ENCODE measurements at places on chromosomes 2 and 18.

GRCh38 chr2:200348897-200349563 is 42.5 kb downstream of the SPATS2L start:
- DNase-seq, result no peak

DNA sequence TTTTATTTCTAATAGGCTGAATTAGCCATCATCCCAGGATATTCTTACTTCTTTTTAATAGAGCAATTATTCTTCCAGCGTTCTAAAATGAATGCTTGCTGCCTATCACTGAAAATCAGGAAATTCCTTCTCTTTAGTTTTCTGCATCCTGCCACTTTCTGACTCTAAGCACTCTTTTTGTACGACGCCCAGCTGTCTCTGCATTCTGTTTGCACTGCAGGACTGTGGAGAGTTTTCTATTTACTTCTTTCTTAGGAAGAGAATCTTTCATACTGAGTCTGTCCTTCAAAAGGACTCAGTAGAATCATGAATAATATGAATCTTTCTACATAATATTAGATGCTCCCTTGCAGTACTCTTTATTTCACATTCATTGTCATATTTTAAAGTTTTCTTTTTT is 360.4 kb upstream of the DSEL start:
- DNase-seq, result no peak

GRCh38 chr18:6427286-6427685 is 12.6 kb upstream of the L3MBTL4 start:
- DNase-seq, result no peak

DNA sequence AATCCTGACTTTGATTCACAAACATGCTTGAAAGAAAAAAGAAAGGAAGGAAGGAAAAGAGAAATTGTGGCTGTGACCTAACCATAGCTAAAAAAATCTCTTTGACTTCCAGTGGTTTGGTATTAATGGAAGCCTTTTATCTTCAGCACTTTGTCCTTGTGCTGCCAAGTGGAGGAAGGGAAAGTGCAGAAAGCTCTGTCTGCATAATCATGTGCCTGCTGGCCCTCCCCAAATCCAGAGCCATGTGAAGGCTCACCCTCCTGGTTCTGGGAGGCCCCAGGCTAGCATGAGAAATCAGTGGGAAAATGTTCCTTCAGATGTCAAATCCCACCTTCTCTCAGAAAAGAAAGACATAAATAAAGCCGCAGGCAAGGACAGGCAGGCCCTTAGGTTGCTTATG is 48.3 kb upstream of the BMPR2 start:
- DNase-seq, result no peak

DNA sequence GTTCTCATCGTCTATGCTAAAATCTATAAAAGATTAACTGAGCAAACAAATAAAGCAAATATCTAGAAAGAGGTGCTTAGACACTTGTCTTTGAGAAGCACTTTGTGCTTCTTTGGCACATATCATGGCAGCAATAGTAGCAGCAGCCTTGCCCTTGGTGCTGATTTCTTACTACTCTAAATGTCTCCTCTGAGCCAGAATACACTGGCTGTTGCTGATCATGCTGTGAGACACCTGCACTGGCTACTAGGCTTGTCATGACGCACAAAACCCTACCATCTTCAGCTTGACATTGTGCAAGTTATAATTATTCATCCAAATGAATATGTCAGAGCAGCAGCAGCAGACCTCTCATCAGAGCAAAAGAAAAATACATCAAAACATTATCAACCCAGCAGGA is 46.7 kb downstream of the FANCL start:
- DNase-seq, result no peak

- DNase-seq, result no peak
Measured at GRCh38 chr18:4987452-4988405, 209.3 kb downstream of the AKAIN1 start.

- DNase-seq, result no peak
Measured at GRCh38 chr2:177318613-177319012, 54.1 kb upstream of the NFE2L2 start.

- no peak for DNase-seq
Measured at GRCh38 chr2:101830555-101830954, 133.0 kb downstream of the MAP4K4 start.

DNA sequence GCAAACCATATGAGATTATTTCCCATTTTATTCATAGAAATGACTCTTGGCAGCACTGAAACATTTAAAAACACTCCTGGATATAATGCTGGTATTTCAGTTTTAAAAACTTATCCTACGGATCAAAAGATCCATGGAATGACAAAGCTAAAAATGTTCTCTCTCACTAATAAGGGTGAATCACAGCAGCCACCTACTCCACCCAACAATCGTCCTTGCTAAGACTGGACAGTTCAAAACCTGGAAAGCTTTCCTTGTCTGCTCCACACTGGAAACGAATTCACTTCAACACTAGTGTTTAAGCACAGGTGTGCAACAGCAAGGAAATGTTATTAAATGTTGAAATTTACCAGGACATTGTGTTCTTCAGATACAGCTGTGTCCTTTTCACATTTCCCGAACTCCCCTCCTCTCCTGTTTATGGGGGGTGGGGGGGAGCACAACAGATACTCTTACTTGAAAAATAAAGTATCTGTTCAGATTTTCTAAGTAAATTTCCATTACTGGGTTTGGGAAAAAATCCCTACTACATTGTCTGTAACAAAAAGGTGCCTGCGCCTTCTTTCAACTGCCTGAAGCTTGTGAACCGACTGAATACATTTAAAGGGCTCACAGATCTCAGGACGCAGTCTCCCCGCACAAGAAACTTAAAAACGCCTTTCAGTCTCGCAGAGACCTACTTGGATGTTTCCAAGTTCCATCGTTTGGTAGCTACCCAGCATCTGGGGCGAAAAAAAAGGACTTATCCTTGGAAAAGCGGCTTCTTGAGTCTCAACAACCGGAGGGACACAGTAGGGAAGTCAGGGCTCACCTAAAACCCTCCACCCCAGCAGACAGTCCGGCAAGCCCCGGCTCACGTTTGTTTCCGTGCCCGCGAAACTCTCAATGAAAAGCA is 1.3 kb downstream of the YWHAQ start:
- DNase-seq, result no peak

GRCh38 chr2:220847006-220847405 is 725.1 kb downstream of the EPHA4 start:
- no peak for DNase-seq

- no peak for DNase-seq
Measured at GRCh38 chr18:48777744-48778116, 173.0 kb downstream of the SMAD7 start.

DNA sequence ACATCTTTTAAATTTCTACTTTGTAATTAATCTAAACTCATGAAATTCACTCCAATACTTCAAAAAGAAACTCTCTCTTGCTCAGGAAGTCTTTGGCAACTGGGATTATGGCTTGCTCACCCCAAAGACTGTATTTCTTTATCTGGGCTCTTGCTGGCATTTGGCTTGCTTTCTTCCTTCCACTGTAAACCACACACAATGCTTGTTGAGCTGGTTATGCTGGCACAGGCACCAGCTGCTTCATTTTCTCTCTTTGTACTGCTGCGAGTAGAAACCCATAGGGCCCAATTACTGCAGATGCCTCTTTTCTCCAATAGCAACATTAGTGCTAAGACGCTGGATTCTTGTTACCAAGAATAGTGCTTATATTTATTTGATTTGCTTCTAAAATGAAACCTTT is 51.4 kb downstream of the SLC38A11 start:
- no peak for DNase-seq

- no peak for DNase-seq
Measured at GRCh38 chr2:197908990-197909776, 104.8 kb downstream of the PLCL1 start.

DNA sequence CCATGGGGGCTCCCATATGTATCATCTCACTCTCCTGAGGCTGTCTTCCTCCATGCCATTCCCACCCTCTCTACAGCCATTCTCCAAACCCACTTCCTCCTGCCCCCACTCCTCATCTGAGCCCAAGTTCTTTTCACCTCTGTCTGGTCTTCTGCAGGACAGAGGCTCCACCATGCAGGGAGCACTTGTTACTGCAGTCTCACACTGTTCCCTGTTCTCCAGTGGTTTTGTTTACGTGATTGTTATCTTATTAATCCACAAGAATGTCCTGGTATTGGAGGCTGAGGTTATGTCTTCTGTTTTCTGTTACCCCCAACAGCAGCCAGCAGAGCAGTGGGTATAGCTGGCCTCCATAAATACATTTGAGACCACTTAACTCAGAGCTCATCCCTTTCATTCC is 51.4 kb downstream of the PAX8 start:
- DNase-seq, result no peak

GRCh38 chr2:18800240-18800971 is 211.0 kb upstream of the NT5C1B start:
- no peak for DNase-seq

DNA sequence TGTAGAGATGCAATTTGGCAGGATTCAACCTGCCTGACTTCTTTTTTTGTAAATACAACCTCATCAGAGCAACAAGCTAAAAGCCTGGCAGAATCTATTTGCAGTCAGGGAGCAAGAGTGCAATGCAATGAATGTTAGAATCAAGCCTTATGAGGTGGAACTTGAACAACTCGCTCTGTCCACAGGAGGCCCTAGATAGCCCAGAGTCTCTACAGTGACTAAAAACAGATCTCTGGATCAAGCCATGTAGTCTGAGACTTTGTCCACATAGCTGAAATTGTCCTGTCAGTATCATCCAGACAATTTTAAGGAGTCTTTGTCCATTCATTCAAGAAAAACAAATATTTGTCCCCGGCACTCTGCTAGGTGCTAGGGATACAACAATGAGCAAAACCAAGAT is 32.0 kb upstream of the CDK5R2 start:
- DNase-seq, result no peak

DNA sequence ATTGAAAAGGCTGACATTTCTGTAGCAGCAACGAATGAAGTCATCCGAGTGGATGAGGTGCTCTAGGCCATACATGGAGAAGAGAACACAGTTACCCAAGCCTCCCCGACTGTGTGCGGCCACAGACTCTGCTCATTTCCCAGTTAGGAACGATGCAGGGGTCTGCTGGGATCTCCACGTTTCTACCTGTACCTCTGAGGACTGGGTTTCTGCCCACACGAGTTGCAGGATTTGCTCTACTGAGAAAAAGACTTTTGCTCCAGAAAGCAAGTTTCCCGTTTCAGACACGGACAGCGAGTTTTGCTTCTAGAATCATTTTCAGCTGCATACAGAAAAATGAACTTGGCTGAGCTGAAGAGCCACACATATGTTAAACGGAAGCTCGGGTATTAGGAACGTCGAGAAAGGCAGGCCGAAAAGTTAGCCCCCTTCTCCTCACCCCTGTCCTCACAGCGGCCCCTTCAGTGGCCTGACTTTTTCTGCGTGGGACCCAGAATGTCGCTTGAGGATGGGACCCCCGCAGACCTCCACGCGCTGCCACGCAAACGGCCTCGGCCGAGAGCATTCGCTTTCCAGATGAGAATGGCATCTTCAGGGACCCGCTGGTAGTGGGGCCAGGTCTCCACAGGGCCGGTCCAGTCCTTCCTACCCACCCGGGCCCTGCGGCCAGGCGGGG is 582 bp upstream of the RAB31 start:
- DNase-seq, result no peak

DNA sequence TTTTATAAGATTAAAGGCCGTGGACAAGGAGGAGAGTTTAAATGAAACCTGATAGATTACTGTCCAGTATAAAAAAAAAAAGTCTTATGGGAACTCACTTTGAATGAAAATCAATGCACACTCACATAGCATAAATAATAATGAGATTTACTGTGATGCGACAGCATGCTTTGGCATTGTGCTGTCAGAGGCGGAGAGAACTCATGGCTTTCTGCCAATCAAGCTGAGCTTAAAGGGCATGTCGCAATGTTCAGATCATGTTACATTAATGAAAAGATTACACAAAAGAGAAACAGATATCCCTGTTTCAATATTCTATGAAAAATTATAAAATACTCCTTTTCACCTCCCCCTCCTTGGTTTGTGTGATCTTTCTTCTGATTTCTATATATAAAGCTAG is 310.8 kb downstream of the ERBB4 start:
- no peak for DNase-seq

DNA sequence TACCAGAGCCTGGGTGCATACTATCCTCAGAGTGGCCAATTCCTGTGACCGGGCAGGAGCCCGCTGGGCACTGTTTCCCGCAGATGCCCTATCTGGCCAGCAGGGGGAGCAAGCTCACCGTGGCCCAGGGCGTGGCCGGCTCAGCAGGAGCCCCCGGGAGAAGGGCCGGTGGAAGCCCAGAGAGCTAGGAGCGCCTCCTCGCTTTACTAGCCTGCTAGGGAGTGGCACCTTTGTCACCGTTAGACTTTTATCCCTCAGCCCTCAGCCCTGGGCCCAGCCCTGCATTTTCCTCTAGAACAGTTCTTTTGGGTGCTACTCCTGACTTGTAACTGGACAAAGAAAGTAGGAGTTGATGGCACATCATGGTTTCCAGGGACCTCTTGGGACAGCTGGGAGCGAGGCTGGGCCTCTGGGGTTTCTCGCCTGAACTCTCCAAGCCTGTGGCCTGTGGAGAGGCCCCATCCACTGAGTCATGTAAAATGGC is 24.0 kb downstream of the TMEM177 start:
- DNase-seq, result no peak

- DNase-seq, result no peak
Measured at GRCh38 chr2:204909791-204910190, 364.5 kb downstream of the PARD3B start.

GRCh38 chr2:166067229-166067628 is 60.6 kb downstream of the SCN1A start:
- no peak for DNase-seq

DNA sequence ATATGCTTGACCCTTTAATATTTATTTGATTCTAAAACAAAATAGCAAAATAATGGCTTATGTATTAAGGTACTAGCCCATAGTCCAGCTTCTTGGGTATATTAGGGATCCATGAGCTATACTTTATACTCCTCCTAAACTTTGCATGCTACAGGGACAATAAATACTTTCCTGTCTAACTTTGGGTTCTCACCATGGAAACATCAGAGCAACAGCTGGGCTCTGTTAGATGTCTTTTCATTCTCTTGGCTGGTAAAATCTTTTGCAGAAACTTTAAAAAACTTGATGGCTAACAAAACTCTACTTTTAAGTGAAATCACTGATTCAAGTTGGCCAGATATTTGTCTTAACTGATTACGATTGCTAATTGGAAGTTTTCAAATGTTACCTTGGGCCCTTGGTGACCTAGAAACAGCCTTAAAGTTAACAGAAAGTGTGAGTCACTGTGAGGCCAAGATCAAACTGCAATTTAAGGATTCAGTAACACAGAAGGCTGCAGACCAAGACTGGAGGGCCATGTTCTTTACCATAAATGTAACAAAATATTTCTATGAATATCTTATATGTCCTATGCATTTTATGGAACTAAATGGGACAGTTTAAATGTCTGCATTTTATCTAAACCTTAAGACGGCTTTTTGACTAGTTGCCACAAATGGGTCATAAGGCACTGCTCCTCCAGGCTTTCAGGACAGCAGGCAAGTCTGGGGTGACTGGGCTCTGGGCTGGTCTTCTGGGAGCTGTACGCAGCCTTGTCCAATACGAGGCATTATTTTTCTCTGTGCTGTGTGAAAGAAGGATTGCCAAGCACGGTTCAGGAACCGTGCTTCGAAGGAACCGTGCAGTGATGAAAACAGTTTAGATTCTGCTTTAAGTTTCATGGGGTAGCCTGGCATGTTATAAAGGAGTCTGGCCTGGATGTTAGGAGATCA is 188.5 kb downstream of the TPGS2 start:
- DNase-seq, result no peak

- DNase-seq, result no peak
Measured at GRCh38 chr18:79599441-79599931, 80.1 kb upstream of the CTDP1 start.

GRCh38 chr2:173278794-173279526 is 75.7 kb upstream of the CDCA7 start:
- DNase-seq, result no peak

Data from glomerular endothelial cell (primary cell).